ENCODE measurements at places on chromosomes 3 and 15. TPM values are rescaled to one million over a fixed set of nuclear protein-coding genes. Genes with fewer than 3 reads are reported as not detected.

GRCh38 chr15:99438691-99439523 is 126.9 kb upstream of the MEF2A start:
- peak; percentile 19 for DNase-seq

Gene ABI3BP
- total RNA-seq, result 155 TPM

DNA sequence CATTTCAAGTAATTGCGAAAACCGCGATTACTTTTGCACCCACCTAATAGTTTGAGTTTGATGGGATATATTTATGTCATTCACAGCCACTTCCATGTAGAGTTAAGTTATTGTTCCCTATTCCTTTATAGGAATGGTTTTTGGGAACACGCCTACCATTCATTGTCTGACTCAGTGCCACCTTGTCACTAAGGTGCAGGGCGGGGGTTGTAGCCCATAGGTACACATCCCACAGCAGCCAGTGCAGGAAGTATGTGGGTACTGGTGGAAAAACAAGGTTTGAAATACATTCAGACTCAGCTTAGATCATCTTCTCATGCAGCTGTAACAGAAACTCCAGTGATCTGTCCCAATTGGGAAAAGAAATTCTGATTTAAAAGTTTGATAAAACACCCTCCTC is 48.2 kb upstream of the CFAP161 start:
- DNase-seq, result no peak

GRCh38 chr3:111151438-111151837 is 79.8 kb downstream of the NECTIN3 start:
- no peak for DNase-seq
